HepG2 (cell line): ENCODE measurements at places on chromosomes 4 and X. TPM values are rescaled to one million over a fixed set of nuclear protein-coding genes. Genes with fewer than 3 reads are reported as not detected.

DNA sequence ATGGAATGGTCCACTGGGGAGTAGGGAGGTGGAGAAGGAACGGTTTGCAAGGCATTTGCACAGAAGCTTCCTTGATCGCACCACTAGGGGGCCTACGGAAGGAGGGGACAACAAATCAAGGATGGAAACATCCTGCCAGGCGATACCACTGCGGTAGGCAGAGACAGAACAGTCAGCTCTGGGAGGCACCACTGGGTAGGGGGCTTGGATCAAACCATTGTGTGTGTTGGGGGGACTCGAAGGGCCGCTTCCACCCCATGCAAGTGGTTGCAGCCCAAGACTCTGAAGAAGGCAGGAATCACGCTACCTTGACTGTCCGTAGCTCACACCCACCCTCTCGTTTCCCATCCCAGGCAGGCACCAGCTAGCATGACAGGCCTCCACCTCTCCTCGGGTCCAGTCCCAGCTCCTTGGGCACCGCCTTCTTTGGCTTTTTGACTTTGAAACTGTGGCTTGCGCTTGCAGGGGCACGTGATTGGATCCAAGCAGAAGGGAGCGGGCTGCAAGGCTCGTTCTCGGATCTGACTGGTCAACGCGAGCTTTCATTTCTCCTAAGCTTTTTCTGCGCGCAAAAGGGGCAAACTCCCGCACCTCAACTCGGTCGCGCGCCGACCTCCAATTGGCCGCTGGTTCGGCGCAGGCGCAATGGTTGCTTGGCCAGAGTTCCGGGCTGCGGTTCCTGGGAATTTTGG, 28.4 kb downstream of the GAGE1 start:
- no peak overlapping the region for H3K27ac ChIP-seq
- DNase-seq, result peak; percentile 6

DNA sequence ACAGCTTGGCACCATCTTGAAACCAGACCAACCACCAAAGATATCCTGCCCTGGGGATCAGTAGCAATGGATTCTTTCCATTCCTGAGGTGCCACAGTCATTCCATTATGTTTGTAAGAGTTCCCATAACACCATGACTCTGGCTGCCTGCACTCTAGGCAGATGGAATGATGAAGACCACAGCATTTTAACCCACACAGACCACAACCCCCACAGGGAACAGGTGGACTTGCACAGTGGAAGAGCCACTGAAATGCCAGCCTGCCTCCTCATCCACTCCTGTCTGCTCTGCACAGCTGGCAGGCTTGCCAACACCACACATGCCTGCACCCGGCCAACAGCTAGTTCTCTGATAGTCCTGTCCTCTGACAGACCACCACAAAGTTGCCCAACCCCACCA, 2362.2 kb upstream of the AGA start:
- H3K27ac ChIP-seq, result no peak overlapping the region
- H3K4me1 ChIP-seq, result no peaks in the 10 kb centered on the region
- no peak overlapping the region for H3K4me3 ChIP-seq
- no peaks in the 10 kb centered on the region for H3K27me3 ChIP-seq

DNA sequence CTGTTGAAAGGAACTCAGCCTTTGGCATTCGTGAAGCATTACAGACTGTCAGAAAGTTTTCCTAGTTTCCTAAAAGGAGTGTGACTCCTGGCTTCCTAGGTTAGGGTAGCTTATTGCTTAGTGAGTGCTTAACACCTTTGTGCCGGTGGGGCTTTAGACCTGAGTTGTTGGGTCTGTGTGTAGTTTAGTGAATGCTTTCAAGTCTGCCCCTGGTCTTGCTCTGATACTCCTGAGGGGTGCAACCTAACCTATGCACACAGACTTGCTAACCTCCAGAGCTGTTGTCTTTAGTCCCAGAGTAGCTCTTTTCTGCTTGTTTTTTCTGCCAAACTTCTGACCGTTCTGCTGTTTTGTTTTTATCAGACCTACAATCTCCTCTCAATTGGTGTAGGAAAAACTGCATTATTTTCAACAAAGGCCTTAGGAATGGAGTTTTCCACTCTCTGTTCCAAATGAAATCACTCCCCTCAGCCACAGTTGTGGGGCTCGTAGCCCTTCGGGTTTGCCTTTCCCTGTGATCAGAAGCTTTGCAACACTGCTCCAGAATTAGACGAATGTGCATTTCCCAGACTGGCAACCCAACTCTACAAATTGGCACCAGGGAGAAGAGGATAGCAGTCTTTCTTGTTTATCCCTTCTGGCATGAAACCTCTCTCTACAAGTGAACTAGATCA, 1399.1 kb upstream of the PCDH7 start:
- no peaks in the 10 kb centered on the region for H3K36me3 ChIP-seq
- H3K27ac ChIP-seq, result no peak overlapping the region
- H3K4me3 ChIP-seq, result no peak overlapping the region
- H3K4me1 ChIP-seq, result no peaks in the 10 kb centered on the region
- DNase-seq, result no peak
- H3K27me3 ChIP-seq, result no peaks in the 10 kb centered on the region

DNA sequence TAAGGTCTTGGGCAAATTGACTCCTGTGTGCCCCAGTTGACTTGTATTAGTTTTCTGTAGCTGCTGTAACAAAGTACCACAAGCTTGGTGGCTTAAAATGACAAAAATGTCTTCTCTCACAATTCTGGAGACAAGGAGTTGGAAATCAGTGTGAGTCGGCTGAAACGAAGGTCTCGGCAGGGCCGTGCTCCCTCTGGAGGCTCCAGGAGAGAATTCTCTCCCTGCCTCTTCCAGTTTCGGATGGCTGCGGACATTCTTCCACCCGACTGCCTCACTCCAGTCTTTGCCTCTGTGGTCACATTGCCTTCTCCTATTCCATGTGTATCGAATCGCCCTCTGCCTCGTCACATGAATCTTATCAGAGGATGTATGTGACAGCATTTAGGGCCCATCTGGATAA, 66.0 kb upstream of the PHOX2B start:
- no peak for DNase-seq
- H3K36me3 ChIP-seq, result no peaks in the 10 kb centered on the region
- H3K4me3 ChIP-seq, result no peak overlapping the region

DNA sequence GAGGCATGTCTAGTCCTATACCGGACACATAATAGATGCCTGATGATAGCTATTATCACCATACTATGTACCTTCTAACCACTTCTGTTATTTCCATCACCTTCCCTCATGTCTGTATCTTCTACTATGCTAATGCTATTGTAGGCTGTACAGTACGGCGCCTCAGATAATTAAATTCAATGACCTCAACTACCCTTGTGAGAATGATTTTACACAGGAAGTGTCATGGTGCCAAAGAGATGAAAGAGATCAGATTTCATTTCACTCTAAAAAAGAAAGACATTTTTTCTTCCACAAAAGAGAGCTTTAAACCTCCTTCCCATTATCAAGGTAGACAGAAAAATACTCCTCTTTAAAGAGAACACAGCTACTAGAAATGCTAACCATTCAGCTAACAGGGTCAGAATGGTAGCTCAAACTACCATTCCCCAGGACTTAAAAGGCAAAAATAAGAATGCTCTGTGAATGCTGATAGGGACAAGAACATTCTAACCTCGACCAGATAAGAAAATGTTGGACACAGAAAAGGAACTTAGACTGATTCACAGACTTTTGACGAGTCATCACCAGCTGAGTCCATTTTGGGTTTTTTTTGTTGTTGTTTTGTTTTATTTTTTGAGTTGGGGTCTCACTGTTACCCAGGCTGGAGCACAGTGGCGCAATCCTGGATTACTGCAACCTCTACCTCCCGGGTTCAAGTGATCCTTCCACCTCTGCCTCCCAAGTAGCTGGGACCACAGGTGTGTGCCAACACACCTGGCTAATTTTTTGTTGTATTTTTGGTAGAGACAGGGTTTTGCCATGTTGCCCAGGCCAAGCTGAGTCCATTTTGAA, 99.2 kb upstream of the RAPGEF2 start:
- DNase-seq, result no peak
- no peaks in the 10 kb centered on the region for H3K27me3 ChIP-seq
- H3K36me3 ChIP-seq, result no peaks in the 10 kb centered on the region
- H3K4me3 ChIP-seq, result no peak overlapping the region
- peaks cover 17% of the 10 kb centered on the region for H3K4me1 ChIP-seq

GRCh38 chr4:76087007-76087769, 12.7 kb downstream of the ART3 start:
- no peak overlapping the region for H3K4me3 ChIP-seq
- H3K27me3 ChIP-seq, result no peaks in the 10 kb centered on the region
- H3K36me3 ChIP-seq, result no peaks in the 10 kb centered on the region
- peaks cover 13% of the 10 kb centered on the region for H3K4me1 ChIP-seq
- DNase-seq, result peak; percentile 86

DNA sequence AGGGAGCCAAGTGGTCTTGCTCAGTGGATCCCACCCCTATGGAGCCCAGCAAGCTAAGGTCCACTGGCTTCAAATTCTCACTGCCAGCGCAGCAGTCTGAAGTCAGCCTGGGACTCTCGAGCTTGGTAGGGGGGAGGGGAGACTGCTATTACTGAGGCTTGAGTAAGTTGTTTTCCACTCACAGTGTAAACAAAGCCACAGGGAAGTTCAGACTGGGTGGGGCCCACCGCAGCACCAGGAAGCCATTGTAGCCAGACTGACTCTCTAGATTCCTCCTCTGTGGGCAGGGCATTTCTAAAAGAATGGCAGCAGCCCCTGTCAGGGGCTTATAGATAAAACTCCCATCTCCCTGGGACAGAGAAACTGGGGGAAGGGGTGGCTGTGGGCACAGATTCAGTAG, 721.0 kb upstream of the NDST4 start:
- H3K27ac ChIP-seq, result no peak overlapping the region
- no peaks in the 10 kb centered on the region for H3K27me3 ChIP-seq
- peak; percentile 1 for DNase-seq
- no peaks in the 10 kb centered on the region for H3K4me1 ChIP-seq
- H3K36me3 ChIP-seq, result no peaks in the 10 kb centered on the region

DNA sequence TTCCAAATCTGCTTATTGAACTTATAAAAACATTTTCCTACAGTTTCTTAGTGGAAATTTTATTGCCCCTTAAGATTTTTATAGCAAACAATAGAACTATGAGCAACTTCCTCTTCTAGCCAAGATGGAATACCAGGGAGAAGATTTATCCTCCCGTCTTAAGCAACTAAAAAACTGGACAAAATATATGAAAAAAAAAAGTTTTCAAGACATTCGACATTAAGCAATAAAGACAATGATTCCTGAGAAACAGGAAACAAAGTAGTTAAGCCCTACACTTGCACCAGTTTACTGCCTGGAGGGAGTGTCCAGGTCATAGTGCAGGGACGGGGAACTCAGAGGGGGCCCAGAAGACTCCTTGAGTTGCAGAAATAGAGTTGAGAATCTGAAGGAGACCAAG, 516.1 kb upstream of the DIPK2B start:
- H3K4me3 ChIP-seq, result no peak overlapping the region
- H3K36me3 ChIP-seq, result no peaks in the 10 kb centered on the region
- H3K27me3 ChIP-seq, result no peaks in the 10 kb centered on the region

DNA sequence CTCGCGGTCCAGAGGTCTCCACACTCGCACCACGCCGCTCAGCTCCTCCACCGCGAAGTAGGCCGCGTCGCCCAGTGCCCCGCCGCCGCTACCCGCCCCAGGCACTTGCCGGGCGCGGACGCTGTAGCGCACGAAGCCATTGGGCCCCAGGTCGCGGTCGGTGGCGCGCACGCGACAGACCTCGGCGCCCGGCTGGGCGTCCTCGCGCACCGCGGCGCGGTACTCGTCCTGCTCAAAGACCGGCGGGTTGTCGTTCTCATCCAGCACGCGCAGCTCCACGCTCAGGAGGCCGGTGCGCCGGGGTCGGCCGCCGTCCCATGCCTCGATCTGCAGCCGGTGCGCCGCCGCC, 1.4 kb downstream of the DCHS2 start:
- no peak for DNase-seq
- H3K4me3 ChIP-seq, result no peak overlapping the region
- H3K27ac ChIP-seq, result no peak overlapping the region
- H3K36me3 ChIP-seq, result no peaks in the 10 kb centered on the region
- H3K27me3 ChIP-seq, result no peaks in the 10 kb centered on the region; the same call in 1 of the 2 replicates
- H3K4me1 ChIP-seq, result peaks cover 13% of the 10 kb centered on the region

GRCh38 chr4:124015766-124016165, 619.2 kb downstream of the SPRY1 start:
- no peaks in the 10 kb centered on the region for H3K27me3 ChIP-seq
- peaks cover 9% of the 10 kb centered on the region for H3K4me1 ChIP-seq
- no peaks in the 10 kb centered on the region for H3K36me3 ChIP-seq

- no peak overlapping the region for H3K4me3 ChIP-seq
- DNase-seq, result no peak
- H3K27ac ChIP-seq, result no peak overlapping the region
- H3K27me3 ChIP-seq, result no peaks in the 10 kb centered on the region
Observed at GRCh38 chr4:113610537-113610936, 151.0 kb downstream of the CAMK2D start.

- no peaks in the 10 kb centered on the region for H3K27me3 ChIP-seq
- H3K4me3 ChIP-seq, result no peak overlapping the region
- no peak overlapping the region for H3K27ac ChIP-seq
- H3K4me1 ChIP-seq, result peaks cover 16% of the 10 kb centered on the region
- DNase-seq, result peak; percentile 44
Observed at GRCh38 chrX:86830685-86831084, 682.4 kb downstream of the DACH2 start.

- no peak overlapping the region for H3K4me3 ChIP-seq
- no peaks in the 10 kb centered on the region for H3K27me3 ChIP-seq
- no peak for DNase-seq
- no peak overlapping the region for H3K27ac ChIP-seq
- peaks cover 21% of the 10 kb centered on the region for H3K4me1 ChIP-seq
Observed at GRCh38 chr4:123806056-123806455, 409.5 kb downstream of the SPRY1 start.

DNA sequence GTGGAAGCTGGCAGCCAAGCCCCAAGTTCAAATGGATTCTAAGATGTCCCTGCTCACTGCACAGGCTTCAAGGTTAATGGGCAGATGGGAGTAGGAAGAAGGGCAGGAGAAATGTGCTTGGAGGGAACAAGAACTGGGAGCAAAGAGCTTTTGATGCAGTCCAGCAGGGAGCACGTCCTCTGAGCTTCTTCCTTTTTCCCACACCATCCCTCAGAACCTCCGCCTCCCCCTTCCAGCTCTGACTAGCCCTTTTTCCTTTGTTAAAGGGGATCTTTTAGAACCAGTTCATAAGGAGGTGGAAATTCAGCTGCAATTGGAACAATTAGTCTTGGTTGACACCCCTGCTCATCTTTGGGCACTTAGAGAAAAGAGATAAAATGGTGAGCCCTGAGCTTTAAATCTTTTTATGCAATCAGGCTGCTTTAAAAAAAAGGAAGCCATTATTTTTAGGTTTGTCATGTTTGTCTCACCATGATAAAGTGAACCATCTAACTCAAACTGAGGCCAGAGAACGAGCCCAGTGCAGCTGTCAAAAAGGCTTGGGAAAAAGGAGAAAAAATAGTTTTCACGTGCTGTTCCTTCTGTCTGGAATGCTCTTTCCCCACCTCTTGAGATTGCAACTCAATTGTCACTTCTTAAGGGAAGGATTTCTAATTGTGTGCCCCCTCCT, 135.8 kb upstream of the IL1RAPL2 start:
- no peaks in the 10 kb centered on the region for H3K27me3 ChIP-seq
- no peak overlapping the region for H3K4me3 ChIP-seq
- DNase-seq, result no peak

The FOXR2 gene
- total RNA-seq, result not detected in 2 replicates

The ESX1 gene
- total RNA-seq, result not detected in 2 replicates

The PNMA3 gene
- not detected in 2 replicates for total RNA-seq

The CFAP99 gene
- not detected in 2 replicates for total RNA-seq

The KCND1 gene
- total RNA-seq, result 0.07 TPM in 1 of 2 replicates, not detected in the other

The IL13RA2 gene
- not detected in 2 replicates for total RNA-seq
